ENCODE measurements at places on chromosomes 7 and 10.

- no peak for DNase-seq
These were observed 64.2 kb downstream of the MINDY4 start for GRCh38 chr7:30835396-30835915.

- no peak for DNase-seq
These were observed 111.3 kb upstream of the DNAJB12 start for GRCh38 chr10:72466018-72466417.

GRCh38 chr10:24723386-24723787, 300 bp downstream of the ARHGAP21 start:
- DNase-seq: no peak

- DNase-seq: no peak
These were observed 56.3 kb downstream of the WDFY4 start for GRCh38 chr10:48740988-48741387.

DNA sequence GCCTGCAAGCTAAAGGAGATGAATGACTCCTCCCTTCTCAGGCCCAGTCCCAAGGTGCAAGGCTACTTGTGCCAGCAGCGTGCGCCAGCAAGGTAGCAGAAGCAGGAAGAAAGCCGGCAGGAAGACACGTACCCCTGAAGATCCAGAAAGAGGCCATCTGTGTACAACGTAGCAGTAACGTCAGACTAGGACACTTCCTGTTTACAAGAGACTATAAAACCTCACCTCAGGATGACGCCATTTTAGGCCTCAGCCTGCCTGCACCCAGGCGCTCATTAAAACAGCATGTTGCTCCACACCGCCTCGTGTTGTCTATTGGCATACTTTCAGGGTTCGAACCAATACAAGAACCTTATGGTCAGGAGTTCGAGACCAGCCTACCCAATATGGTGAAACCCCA, 41.4 kb upstream of the SNX10 start:
- no peak for DNase-seq

GRCh38 chr10:123847686-123848432, 43.7 kb downstream of the CPXM2 start:
- no peak for DNase-seq

- no peak for DNase-seq
These were observed 60.8 kb downstream of the DLG5 start for GRCh38 chr10:77865580-77866324.

DNA sequence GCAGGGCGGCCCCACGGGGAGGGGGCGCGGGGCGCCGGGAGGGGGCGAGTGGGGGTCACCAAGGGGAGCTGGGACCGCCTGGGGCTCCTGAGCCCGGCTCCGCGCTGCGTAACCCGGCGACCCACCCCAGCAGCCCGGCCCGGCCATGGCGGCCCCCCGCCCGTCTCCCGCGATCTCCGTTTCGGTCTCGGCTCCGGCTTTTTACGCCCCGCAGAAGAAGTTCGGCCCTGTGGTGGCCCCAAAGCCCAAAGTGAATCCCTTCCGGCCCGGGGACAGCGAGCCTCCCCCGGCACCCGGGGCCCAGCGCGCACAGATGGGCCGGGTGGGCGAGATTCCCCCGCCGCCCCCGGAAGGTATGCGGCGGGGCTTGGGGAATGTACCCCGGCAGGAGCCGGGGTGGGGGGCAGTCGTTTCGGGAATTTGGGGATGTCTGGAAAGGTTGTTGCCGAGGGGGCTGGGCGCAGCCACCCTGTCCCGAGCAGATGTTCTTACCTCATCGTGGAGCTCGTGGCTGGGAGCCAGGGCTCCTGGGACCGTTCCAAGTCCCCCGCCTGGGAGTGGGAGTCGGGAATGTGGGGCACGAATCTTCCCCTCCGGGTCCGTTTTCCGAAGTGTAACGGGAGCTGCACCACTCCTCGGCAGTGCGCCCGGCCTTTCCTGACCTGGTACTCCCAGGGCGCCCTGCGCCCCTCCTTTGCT, 431 bp downstream of the ZYX start:
- peak; percentile 51 for DNase-seq

- no peak for DNase-seq
These were observed 30.0 kb downstream of the NOD1 start for GRCh38 chr7:30448461-30449189.

DNA sequence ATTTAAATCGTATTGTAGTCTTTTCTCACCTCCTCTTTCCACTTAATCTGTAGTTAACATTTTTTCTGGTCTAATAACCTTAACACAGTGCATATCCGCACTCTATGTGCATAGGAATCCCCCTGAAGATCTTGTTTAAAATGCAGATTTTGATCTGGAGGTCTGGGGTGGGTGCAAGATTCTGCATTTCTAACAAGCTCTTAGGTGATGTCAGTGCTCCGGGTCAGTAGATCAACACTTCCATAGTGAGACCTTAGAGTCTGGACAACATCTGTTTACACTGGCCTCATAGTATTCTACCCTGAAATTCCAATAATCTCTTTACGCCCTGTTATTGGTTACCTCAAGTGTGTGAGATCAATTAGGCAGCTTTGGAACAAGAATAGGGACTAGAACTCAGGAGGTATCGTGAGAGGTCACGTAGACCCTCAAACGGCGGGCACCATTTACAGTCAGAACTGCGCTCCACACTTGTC, 434 bp upstream of the PLEKHA8 start:
- no peak for DNase-seq

DNA sequence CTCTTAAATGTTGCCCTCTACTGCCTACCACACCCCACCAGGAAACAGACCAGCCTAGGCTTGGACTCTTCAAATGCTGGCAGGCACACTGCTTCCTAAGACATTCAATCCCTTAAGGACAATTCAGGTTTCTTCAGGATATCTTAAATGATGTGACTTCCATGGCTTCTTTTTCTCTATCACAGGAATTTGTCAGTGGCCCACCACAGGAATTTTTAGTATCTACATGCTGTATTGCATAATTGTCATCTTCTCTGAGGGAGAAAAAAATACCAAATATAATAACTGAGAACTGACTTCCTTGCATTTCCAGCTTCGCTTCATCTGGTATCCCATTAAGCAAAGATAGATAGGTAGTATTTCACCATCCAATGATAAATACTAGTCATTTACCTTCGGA, 129.3 kb downstream of the WNT2 start:
- DNase-seq: no peak

DNA sequence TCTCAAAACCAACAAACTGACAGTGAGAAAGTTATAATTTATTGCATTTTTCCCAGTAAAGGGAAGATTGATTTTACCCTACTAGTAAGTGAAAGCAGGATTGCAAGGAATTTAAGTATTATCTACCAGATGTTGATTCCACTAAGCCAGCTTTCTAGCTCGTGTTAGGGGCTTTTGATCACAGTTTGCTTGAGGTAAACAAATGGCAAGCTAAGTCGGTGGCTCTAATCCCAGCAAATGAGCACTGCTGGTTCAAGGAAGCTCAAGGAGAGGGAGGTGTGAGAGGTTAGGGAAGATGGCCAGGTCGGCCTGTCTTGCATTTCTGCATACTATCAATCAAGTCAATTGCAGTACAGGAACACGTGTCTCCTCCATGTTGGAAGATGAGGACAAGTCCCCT, 448.7 kb upstream of the POM121L12 start:
- no peak for DNase-seq

DNA sequence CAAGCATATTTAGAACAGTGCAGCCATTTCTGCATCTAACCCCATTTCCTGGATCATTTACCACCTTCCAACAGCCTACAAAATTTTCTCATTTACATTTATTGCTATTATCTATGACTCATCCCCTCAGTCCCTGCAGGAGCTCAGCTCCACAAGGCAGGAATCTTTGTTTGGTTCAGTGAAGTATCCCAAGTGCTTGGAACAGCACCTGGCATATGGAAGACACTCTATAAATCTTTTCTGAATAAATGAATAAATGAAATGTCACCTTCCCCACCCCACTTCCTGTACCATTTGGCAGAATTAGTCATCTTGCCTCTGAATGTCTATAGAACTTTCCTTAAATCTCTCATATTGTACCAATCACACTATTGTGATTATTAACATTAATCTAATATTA, 110.7 kb downstream of the HIP1 start:
- DNase-seq: no peak

DNA sequence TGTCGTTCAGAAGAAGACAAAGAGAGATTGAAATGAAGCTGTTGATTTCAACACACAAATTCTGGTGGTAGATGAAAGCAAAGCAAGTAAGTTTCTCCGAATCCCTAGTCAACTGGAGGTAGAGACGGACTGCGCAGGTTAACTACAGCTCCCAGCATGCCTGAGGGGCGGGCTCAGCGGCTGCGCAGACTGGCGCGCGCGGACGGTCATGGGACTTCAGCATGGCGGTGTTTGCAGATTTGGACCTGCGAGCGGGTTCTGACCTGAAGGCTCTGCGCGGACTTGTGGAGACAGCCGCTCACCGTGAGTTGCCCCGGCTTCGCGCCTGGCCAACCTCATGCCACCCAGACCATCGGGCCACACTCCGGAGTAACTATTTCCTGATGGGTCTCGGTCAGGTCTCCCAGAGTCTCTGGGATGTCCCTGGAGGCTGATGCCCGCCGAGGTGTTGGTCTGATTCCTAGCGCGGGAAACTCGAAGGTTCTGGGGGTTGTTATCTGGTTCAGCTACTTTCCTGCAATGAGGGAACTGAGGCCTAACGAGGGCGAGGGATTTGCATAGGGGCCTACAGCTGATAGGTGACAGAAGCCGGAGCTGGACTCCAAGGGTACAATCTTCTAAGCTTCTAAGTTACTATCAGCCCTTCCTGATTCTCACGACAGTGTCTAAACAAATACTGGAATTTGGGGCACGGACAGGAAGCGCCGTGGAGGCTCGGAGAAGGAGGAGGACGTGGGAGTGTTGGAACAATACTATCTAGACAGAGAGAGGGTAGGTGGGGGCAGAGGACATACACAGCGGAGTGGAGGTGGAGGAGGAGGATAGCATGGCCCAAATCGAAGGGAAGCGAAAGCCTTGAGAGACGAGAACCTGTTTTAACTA, at the start of gene RPP30:
Gene RPP30, plus strand, starts transcription at position 209 of the 882 bp plus-strand sequence. Its CDS starts 13 bp downstream, at position 222.
- DNase-seq: peak; percentile 81

GRCh38 chr7:107890493-107890961, 456 bp upstream of the DLD start:
- DNase-seq: no peak

- DNase-seq: no peak
These were observed 308.5 kb downstream of the EXOC4 start for GRCh38 chr7:133561396-133561795.

DNA sequence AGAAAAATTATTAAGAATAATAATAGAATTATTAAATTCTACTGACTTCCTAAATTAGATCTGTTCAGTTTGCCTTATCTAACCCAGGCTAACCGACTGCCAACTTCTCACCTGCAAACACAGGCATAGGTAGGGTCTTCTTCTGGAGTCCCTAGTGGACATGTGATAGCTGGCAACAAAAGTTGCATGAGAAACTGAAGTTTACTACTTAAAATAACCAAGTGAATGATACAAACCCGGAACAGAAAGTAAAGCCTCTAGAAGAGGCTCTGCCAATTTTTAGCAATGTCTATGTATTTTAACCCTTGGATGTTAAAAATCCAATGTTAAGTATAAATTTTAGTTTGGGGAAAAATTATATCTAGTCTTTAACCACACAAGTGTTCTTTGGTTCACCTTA, 37.6 kb downstream of the NDUFB2 start:
- no peak for DNase-seq

DNA sequence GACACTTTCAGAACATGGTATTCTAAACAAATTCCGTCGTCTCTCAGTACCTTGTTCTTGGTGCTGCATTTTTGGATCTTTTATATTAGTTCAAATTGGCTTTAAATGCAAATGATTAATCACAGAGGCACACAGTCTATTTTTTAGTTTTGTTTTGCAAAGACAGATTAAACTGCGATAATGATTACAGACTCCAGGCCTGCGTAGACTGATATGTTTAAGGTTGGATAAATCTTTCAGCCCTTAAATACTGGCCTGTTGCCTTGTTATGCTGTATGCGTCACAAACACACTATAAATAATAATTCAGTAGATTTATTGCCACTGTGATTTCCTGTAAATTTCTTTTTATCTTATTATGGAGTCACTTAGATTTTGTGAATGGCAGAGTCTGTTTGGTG, 19.3 kb downstream of the CACNB2 start:
- no peak for DNase-seq

GRCh38 chr10:108323274-108323798, 1158.8 kb upstream of the SORCS1 start:
- no peak for DNase-seq

DNA sequence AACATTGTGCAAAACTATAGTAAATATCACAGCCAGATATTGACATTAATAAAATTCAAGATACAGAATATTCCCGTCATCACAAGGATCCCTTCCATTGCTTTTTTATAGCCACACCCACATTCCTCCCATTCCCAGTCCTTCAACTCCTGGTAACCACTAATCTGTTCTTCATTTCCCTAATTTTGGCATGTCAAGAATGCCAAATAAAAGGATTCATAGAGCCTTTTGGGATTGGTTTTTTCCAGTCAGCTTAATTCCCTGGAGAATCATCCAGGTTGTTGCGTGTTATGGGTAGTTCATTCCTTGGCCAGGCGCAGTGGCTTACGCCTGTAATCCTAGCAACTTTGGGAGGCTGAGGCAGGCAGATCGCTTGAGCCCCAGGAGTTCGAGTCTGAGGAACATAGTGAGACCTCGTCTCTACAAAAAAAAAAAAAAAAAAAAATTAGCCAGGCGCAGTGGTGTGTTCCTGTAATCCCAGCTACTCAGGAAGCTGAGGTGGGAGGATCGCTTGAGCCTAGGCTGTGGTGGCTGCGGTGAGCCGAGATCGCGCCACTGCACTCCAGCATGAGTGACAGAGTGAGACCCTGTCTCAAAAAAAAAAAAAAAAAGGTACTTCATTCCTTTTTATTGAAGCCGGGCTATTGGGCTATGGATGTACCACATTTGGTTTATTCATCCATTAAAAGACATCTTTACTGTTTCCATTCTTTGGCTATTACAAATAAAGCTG, 2.7 kb downstream of the OGDH start:
- no peak for DNase-seq

DNA sequence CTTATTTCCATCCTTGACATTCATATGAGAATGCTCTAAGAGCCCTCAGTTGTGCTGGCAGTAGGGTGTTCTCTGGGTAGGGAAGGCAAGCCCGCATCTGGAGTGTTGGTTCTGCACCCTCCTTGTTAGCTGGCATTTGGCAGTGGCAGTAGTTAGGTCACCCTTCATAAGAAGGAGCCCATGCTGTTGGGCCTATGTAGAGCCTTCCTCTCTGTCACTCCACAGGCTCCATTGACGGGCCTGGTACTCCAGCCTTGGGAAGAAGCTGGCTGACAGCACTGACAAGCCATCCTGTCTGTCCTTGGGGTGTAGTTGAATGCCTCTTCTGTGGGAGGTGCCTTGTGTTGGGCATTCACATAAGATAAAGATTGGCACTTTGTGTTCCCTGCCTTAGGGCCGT, 89.7 kb downstream of the BMPR1A start:
- DNase-seq: no peak

- no peak for DNase-seq
These were observed 648.5 kb upstream of the NRP1 start for GRCh38 chr10:33982995-33983394.

- DNase-seq: no peak
These were observed 149.0 kb upstream of the TMEM106B start for GRCh38 chr7:12062062-12062461.

GRCh38 chr10:78337016-78337415, 303.4 kb downstream of the RPS24 start:
- DNase-seq: no peak

- no peak for DNase-seq
These were observed 561.7 kb downstream of the SDK1 start for GRCh38 chr7:3862774-3863173.

- peak; percentile 52 for DNase-seq
These were observed 138.8 kb downstream of the CFAP58 start for GRCh38 chr10:104492329-104492940.

- no peak for DNase-seq
These were observed 24.6 kb upstream of the GTPBP4 start for GRCh38 chr10:963655-964054.

Measured in hypothalamus (tissue), 51 donors.